Left lung (tissue), 14 donors: ENCODE measurements at places on chromosomes 5 and 9. TPM values are rescaled to one million over a fixed set of nuclear protein-coding genes. Genes with fewer than 3 reads are reported as not detected.

DNA sequence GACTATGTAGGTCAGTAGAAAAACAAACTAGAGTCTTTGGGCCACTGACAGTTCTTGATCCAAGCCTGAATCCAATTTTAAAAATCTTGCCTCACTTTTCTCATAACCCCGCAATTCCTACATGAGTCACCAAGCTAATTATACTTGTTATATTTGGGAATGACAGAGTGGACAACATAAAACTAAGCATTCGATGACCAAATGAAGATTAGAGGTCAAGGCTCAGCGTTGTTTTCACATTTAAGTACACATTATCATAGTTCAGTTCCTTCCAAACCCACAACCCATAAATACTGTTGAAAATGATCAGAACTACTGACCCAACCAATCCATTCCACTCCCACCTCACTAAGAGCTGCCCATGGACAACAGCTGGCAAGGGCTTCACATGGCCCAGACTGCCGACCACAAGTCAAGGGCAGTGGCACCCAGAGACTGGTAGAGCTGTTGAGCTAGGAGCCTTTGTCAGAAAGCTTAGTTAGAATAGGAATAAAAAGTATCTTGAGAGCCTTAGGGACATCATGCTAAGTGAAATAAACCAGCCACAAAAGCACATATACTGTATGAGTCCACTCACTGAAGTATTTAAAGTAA, 64.2 kb downstream of the MYO10 start:
- no peak for DNase-seq

DNA sequence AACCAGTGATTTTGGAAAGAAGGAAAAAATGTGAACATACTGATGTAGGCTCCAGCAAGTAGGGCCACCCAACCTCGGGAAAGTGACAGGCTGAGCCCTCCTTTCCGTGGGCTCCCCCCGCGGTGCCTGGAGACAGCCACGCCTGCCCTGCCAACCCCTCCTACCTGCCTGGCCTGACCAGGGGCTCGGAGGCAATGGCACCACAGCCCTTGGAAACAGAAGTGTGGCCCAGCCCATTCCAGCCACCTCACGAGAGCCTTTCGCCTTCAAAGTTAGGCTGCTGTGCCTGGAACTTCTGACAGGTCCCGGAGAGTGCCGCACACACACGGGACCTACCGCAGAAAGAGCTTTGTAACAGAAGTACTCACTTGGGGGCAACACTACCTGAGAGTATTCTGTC, 49.5 kb upstream of the LRRC14B start:
- DNase-seq: no peak

- no peak for DNase-seq
These were observed 102.3 kb downstream of the SEMA6A start for GRCh38 chr5:116472274-116472673.

DNA sequence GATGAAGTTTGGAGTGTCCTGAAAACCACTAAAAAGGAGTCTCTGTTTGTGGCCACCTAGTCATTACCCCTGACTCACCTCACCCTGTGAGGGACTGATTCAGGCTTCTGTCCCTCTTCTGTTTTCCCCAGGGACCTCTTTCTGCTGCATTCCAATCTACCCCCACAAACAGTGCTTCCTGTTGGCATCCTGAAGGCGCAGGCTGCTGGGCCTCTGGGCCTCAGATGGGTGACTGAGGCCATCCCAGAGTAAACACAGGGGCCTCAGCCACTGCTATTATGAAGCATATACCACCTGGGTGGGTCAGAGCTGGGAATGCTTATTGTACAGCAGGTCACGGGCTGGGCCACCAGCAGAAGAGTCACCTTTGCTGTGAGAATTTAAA, 20.0 kb downstream of the MORN5 start:
- DNase-seq: no peak

- no peak for DNase-seq
These were observed 29.6 kb downstream of the NOTCH1 start for GRCh38 chr9:136516191-136516654.

GRCh38 chr5:134837530-134838181, 8.1 kb upstream of the C5orf24 start:
- no peak for DNase-seq

Gene ORM2
- total RNA-seq: 3.4 TPM

Gene PCDHB6
- 0.73 TPM for total RNA-seq

- no peak for DNase-seq
These were observed 3.1 kb upstream of the VAV2 start for GRCh38 chr9:133995012-133995896.

DNA sequence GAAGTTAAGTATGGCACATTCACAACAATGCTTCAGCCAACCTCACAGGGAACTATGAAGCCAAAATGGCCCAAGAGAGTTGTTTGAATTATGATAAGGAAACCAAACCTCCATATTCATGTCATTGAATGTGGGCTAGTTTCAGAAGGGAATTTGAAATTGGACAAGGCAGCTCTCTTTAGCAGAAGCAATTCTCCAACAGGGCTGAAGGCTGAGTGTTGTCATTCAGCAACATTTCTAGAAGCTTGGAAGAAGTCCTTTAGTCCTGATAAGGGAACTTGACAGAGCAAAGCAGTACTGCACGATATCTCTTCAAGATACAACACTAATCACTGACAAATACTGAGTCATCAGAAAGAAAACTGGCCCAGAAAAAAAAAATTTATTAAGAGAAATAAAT, 115.4 kb downstream of the SLC25A46 start:
- no peak for DNase-seq

DNA sequence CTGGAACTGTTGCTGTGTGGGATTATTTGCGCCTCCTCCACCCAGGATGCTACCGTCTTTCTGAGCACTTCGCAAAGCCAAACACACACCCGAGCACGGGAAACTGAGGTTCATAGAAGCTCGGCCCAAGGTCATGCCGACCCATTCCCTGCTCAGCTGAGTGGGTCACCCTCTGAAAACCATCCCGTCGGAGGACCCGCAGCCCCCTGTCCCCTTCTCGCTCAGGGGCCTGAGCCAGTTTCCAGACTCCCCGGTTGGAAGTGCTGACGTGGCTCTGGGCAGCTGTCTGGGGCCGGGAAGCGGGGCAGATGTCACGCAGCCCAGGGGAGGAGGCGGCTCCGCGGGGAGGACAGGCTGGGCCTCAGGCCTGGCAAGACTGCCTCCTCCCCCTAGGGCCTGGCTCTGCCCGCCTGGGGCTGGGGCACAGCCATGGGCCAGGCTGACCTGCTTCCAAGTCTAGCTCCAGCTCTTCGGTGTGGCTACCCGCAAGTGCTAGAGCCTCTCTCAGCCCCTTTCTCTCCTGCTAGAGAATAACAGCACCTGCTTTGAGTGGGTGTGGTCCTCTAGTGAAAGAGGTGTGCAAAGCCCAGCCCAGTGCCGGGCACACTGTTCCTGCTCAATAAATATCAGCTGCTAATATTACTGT, 9.9 kb upstream of the CXXC5 start:
- no peak for DNase-seq

Gene PDGFRB
- 129 TPM for total RNA-seq

Gene GCNT4
- total RNA-seq: 1.7 TPM
